Activated CD4-positive, alpha-beta T cell treated with anti-CD3 and anti-CD28 coated beads, Interleukin-2, amount 50 U/mL, for 16 hours (primary cell): ENCODE measurements at places on chromosomes 5 and 9.

- DNase-seq, result no peak
Measured at GRCh38 chr5:111813537-111813936, 56.5 kb upstream of the NREP start.

GRCh38 chr9:19229595-19230354, 718 bp upstream of the DENND4C start:
- DNase-seq, result peak; percentile 57

DNA sequence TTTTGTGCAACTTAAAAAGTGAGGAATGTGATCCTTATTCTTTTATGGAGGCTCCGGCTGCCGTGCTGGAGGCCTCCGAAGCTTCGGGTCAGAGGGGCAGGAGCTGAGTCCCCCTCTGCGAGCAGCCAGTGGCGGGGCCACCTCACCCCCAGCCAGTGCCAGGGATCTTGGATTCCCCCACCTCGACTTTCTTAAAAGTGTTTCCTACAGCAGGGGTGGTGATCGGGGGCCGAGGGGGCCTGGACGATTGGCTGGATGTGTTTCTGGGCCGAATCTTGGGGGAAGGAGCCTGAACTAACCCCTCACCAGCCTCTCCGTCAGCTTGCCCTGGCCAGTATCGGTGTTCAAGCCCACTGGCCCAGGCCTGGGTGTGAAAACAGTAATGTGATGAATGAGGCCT, 92.2 kb upstream of the LMX1B start:
- DNase-seq, result no peak

- DNase-seq, result no peak
Measured at GRCh38 chr5:31934156-31934555, 240.0 kb downstream of the GOLPH3 start.

- peak; percentile 10 for DNase-seq
Measured at GRCh38 chr5:54234304-54234933, 76.0 kb downstream of the ARL15 start.

DNA sequence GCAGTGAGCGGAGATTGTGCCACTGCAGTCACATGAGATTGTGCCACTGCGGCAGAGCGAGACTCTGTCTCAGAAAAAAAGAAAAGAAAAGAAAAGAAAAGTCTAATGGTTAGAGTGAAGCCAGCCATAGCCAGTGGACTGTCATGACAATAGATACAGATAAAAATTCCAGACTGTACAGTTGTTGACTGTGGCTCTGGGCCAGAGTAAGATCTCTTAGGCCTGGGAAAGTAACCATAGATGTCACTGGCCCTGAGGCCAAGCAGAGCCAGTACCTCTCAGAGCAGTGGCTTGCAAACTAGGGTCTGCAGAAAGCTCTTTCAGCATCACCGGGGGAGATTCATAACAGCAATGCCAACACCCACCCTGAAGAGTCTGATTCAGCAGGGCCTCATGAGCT, 44.1 kb upstream of the SUB1 start:
- DNase-seq, result no peak

GRCh38 chr5:135245521-135246499, 153.2 kb downstream of the MACROH2A1 start:
- DNase-seq, result no peak

GRCh38 chr9:75858497-75859092, 31.9 kb upstream of the PCSK5 start:
- DNase-seq, result no peak

DNA sequence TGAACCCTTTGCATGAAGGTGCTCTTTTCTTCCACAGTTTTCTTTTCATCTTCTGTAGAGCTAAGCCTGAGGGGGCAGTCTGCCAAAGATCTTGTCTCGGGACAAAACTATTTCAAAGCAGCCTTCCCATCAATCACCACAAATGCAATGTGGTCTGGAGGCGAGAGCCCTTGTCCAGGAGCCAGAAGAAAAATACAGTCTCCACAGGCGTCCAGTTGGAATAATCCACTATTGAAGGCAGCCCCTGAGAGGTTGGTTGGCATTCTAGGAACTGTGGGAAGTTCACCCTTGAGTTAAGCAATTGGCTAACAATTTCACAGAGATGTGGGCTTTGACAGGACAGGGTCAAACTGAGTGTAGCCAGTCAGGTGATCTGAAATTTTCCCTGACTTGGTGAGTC, 72.0 kb downstream of the SEMA6A start:
- no peak for DNase-seq

DNA sequence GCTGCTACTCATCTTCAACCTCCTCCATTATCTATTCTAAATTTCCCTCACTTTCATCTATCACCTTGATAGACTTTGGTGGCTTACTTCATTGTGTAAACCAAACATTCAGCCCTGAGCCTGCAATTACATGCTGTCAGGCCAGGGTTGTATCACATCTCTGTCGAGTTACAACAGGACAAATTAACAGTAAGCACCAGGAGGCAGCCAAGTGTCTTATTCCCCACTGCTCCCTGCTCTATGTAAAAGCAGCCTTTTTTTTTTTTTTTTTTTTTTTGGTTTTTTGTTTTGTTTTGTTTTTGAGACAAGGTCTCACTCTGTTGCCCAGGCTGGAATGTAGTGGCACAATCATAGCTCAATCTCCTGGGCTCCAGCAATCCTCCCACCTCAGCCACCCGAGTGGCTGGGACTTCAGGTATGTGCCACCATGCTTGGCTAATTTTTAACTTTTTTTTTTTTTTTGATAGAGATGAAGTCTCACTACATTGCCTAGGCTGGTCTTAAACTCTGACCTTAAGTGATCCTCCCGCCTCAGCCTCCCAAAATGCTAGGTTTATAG, 15.2 kb upstream of the ZCCHC9 start:
- DNase-seq, result no peak

GRCh38 chr5:157665467-157666070, 5.8 kb upstream of the C5orf52 start:
- DNase-seq, result no peak

DNA sequence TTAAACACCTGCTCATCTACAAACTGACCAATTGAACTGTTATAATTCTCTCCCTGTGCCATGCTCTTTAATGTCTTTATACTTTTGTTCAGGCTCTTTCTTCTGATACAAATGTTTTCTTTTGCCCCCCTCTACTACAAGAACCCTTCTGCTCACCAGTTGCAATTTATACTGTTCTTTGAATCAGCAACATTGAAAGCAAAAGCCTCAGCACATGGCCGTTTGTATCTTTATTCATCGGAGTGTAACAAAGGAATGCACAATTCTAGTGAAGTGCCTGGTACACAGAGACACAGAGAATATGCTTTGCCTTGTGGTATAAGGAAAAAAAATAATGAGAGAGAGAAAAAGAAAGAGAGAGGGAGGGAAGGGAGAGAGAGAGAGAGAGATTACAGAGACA, 547.1 kb downstream of the CDH12 start:
- DNase-seq, result no peak

- no peak for DNase-seq
Measured at GRCh38 chr9:131181091-131181681, 55.8 kb downstream of the NUP214 start.

DNA sequence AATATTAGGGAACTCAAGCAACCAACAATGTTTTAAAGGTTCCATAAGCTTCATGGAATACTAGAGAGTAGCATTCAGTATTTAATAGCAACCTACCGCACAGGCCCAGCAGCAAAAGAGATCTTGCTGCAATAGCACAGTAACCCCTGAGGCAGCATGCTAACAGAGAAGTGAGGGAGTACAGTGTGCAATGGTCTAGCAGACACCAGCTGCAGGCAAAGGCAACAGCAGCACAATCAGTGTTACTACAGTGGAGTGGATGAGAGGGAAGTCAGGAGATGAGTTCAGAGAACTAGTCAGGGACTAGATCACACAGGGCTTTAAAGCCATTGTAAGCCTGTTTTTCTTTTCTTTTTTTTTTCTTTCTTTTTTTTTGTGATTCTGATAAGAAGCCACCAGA, 2.8 kb downstream of the TICAM2 start:
- DNase-seq, result no peak

DNA sequence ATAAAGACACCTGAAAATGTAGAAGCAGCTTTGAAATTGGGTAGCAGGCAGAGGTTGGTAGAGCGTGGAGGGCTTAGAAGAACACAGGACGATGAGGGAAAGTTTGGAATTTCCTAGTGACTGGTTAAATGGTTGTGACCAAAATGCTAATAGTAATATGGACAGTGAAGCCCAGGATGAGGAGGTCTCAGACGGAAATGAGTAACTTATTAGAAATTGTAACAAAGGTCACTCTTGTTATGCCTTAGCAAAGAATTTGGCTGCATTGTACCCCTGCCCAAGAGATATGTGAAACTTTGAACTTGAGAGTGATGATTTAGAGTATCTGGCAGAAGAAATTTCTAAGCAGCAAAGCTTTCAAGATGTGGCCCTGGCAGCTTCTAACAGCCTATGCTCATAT, 382.5 kb downstream of the KCNN2 start:
- no peak for DNase-seq

DNA sequence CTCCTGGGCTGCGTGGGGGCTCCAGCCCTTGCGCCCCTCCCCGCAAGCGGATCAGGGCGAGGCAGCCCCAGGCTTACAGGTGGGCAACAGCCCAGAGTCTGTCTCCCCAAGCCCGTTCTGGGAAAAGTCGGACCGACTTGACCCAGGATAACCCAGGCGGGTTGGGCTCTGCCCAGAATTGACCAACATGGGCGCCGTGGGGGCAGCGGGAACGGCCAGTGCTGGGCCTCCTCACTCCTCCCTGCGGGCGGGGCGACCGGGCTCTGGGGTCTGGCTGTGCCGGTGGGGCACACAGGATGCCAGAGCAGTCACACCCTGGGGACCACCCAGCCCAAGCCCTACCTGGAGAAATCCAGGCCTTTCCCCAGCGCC, 15.3 kb upstream of the SYNPO start:
- DNase-seq, result no peak

DNA sequence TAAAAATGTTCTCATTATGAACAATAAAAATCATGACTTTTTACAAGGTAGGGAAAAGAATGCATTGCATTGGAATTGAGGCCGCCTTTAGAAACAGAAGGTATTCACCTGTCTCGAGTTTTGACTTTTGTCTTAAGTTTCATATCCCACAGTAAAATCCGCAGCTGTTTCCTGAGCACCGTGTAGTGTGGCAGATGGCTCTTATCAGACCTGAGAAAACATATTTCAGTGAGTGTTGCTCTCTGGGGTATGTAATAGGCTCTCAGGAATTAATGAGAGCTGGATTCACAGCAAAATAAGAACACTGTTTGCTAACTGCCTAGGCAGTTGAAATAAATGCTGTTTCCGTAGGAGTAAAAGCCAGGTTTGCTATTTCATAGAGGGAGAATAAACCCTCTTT, 221.4 kb downstream of the CFAP90 start:
- DNase-seq, result no peak

- DNase-seq, result no peak
Measured at GRCh38 chr5:74123929-74124328, 497.9 kb downstream of the ARHGEF28 start.

DNA sequence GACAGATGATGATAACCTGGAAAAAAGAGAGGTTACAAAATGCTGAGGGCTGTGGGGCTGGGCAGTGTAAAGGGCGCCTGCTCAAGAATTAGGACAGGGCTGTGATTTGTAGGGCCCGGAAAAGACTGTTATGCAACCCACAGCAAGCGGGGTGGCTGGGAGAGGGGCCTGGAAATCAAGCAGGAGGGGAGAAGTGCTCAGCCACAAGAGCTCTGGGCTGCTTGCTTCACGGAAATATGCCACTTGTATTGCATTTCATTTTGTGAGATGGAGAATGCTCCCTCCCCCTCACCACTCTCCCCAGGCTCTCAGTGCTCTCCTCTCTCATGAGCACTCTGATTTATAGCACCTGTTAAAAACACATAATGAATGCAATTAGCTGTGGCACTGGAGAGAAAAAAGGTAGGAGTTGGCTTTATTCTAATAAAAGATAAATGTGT, 8.4 kb upstream of the HAND1 start:
- DNase-seq, result no peak

DNA sequence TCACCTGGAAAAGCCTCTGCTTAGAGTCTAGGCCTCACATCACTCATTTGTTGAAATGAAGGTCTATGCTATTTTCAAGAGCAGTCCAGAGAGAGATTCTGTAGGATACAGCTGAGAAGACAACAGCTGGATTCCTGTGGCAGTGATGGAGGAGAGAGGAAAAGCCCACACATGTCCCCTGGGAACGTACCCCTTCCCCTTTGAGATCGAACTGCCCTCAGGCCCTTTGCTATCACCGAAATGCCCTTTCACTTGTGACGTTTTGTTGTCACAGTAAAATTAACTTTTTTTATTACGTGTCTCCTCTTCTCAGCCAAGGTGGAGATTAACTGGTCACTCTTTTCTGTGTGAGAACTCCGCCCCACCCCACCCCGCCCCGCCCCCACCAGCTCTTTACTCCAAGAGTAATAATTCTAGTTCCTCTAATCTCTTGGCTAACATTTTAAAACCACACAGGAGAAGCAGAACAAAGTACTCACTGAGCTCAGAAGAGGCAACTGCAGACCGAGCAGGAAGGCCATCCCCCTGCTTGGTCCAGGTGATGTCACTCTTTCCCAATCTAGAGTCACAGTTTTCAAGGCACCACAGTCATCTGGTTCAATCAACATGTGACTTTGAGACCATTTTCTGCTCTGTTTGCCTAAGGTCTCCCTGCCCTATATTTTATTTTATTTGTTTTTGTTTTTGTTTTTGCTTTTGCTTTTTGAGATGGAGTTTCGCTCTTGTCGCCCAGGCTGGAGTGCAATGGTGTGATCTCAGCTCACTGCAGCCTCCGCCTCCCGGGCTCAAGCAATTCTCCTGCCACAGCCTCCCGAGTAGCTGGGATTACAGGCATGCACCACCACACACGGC, 105.6 kb downstream of the SUSD1 start:
- no peak for DNase-seq

DNA sequence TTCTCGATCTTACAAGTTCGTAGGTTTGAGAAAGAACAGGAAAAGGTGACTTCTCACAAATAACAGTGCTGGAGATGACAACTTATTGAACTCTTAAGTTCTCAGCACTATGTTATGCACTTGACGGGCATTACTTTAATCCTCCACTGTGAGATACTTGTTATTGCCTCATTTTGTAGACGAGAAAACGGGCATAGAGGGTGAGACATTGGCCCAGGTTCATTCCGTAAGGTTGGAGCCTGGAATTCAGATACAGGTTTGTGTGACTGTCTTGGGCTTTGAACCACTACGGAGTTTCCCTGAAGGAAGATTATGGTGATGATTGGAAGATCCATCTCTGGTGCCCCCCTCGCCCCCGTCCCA, 657 bp downstream of the MAT2B start:
- DNase-seq, result no peak

GRCh38 chr5:33488558-33489355, 48.0 kb downstream of the TARS1 start:
- DNase-seq, result no peak

DNA sequence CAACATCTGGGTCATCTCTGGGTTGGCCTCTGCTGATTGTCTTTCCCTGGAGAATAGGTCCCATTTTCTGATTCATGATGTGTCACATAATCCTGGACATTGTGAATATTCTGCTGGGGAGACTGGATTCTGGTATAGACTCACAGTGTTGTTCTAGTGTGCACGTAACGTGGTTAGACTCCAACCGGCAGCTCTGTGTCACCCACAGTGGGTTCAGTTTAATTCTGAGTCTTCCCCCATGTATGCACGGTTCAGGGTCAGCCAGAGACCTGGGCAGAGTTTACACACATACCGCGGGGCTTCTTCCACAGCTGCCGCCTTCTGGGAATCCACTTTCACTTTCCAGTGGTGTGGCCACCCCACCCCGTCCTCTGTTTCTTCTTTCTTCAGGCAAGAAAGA, 38.0 kb upstream of the LRRC14B start:
- DNase-seq, result no peak
